ENCODE measurements at places on chromosomes 4 and X. TPM values are rescaled to one million over a fixed set of nuclear protein-coding genes. Genes with fewer than 3 reads are reported as not detected.

DNA sequence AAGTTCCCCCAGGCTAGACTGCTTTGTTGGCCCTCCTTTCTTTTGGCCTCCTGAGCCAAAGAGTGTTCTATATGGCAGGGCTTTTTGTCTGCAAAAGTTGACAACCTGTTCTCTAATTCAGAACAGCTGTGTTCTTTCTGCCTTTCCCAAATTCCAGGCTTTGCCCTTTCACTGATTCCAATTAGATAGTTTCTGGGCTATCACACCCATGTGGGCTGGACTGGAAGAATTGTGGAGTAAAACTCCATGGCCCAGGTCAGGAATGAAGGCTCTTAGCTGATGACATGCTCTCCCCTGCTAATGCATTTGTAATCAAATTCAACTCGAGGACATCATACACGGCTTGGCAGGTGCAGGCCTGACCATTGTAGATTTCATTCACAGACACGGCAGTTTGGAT, 19.4 kb downstream of the BMP3 start:
- no peaks in the 10 kb centered on the region for H3K36me3 ChIP-seq
- H3K27me3 ChIP-seq = peaks cover 2% of the 10 kb centered on the region
- H3K4me3 ChIP-seq = no peak overlapping the region
- H3K27ac ChIP-seq = no peak overlapping the region

GRCh38 chrX:143648705-143649104, 12.8 kb upstream of the SLITRK4 start:
- no peaks in the 10 kb centered on the region for H3K36me3 ChIP-seq
- no peaks in the 10 kb centered on the region for H3K4me1 ChIP-seq
- no peak for DNase-seq

DNA sequence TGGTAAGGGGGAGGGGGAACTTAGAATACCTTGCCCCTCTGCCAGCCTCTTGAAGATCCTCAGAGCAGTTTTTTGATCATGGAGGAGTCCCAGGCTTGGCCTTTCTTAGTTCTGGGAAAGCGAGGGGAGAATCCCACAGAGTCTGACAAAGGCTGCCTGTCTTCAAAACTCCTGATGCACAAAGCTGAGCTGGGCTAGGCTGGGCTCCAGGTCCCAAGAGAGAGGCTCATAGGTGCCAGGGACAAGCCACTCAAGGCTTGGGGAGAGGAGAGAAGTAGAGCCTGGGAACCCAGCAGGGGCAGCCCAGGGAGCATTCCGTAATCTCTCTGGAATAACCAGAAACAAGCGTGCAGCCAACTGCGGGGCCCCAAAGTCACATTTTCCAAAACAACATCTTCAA, 37.0 kb upstream of the MTM1 start:
- no peaks in the 10 kb centered on the region for H3K4me1 ChIP-seq
- H3K4me3 ChIP-seq = no peak overlapping the region
- no peaks in the 10 kb centered on the region for H3K36me3 ChIP-seq
- no peaks in the 10 kb centered on the region for H3K27me3 ChIP-seq
- no peak for DNase-seq
- H3K27ac ChIP-seq = no peak overlapping the region

The PDE6B gene
- 15.0 TPM for total RNA-seq

- no peaks in the 10 kb centered on the region for H3K27me3 ChIP-seq
- no peaks in the 10 kb centered on the region for H3K36me3 ChIP-seq
- no peak for DNase-seq
These were observed 140.3 kb upstream of the PGRMC2 start for GRCh38 chr4:128427832-128428366.

The SCRG1 gene
- total RNA-seq = not detected

DNA sequence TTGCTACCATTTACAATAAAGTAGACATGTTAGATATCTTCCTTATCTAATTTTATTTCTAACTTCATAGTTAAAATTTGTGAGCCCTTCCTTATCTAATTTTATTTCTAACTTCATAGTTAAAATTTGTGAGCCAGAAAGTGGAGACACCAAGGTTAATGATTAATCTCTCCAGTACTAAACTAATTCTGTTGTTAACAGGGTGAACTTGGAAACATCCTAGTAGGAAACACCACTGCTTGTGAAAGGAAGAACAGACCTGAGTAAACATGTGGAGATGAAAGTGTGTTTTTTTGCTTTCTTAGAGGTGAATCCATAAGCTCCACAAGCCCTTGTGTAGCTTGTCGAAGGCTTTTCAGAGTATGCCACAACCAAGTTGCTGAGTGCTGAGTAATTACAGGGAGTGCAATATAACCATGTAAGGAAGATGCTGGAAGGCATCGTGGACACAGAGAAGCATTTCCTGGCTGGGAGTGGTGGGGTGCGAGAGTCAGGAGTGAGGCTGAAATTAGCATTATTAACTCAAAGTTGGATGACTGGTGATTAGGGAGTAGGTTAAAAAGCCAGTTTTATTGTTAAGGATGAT, 118.6 kb upstream of the NEIL3 start:
- no peak overlapping the region for H3K4me3 ChIP-seq
- H3K27me3 ChIP-seq = no peaks in the 10 kb centered on the region
- DNase-seq = no peak
- no peaks in the 10 kb centered on the region for H3K36me3 ChIP-seq
- no peak overlapping the region for H3K27ac ChIP-seq

The GPRASP3 gene
- 1.3 TPM for total RNA-seq

DNA sequence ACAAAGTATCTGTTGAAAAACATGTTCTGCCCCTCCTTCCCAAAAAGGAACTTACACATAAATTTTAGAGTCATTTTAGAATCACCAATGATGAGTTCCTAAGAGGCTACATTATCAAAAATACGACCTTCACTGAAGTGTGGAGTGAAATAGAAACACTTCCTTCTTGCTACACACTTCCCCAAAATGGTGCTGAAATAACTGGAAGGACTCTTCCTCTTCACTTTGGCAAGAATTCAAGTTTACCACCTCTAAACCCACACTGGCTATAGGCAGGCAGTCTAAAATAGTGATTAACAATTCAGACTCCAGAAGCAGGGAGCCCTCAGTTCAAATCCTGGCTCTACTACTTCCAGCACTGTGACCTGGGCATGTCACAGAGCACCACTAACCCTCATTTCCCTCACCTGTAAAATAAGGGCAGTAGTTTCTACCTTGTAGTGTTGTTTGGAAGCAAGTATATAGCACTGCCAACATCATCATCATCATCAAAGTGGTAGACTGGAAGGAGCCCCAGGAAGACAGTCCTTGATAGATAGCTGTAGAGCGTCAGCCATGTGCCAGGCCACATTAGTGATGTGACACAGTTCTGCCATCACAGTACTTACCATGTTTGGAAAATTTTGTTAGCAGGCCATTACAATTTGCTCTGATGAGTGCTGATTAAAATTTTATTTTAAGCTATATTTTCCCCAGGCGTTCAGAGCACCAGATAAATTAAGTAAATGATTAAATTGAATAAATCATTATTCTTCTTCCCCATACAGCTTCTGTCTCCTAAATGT, 103.3 kb downstream of the PARM1 start:
- peaks cover 16% of the 10 kb centered on the region for H3K36me3 ChIP-seq
- DNase-seq = no peak
- H3K27me3 ChIP-seq = no peaks in the 10 kb centered on the region
- H3K4me3 ChIP-seq = no peak overlapping the region
- peaks cover 41% of the 10 kb centered on the region for H3K4me1 ChIP-seq
- H3K27ac ChIP-seq = peak overlapping the region; percentile 55

GRCh38 chrX:6029014-6029413, 199.7 kb downstream of the NLGN4X start:
- no peaks in the 10 kb centered on the region for H3K27me3 ChIP-seq
- no peaks in the 10 kb centered on the region for H3K36me3 ChIP-seq
- H3K4me1 ChIP-seq = no peaks in the 10 kb centered on the region
- no peak overlapping the region for H3K4me3 ChIP-seq

The CCNA2 gene
- 2.0 TPM for total RNA-seq

The CYTL1 gene
- total RNA-seq = not detected

DNA sequence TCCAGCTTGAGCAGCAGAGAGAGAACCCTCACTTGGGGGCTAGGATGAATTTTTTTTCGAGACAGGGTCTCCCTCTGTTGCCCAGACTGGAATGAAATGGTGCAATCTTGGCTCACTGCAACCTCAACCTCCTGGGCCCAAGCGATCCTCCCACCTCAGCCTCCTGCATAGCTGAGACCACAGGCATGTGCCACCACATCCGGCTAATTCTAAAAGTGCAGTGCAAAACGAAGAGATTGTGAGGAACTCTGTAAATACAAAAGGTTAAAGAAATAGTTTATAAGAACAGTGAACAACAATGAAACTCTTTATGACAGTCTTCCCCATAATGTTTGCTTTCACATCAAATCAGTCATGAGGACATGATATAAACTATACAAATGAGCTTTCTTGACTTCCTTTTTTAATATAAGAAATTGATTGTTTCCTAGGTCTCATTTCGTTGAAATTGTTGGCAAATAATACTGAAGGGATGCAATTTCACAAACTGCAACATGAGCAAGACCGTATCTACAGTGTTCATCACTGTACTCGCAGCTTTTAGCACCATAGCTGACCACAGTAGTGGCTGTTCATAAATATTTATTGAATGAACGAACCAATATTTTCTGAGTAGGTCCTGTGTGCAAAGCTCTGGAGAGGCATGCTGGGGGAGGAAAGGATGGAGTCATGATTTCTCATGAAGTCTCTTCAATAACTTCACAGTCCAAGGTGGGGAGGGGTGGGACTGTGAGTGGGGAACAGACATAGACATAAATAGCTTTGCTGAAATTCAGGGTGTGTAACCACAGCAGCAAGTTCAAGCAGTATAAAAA, 116.1 kb downstream of the SHROOM3 start:
- H3K36me3 ChIP-seq = no peaks in the 10 kb centered on the region
- H3K27me3 ChIP-seq = peaks cover under 1% of the 10 kb centered on the region
- no peak overlapping the region for H3K4me3 ChIP-seq
- DNase-seq = no peak
- no peaks in the 10 kb centered on the region for H3K4me1 ChIP-seq

DNA sequence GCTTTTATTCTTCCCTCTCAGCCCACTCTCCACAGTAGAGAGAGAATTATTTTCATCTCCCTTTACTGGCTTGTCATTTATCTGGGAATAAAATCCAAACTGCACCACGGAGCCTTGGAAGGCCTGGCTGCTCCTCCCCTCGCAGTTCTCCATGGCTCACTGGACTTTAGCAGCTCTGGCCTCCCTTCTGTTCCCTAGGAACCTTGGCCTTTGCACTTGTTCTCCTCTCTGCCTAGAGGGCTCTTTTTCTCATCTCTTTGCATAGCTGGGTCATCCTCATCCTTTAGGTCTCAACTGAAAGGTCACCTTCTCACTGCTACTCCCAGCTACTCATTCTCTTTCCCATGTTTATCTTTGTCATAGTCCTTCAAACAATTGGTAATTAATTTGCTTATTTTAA, 31.3 kb upstream of the TAPT1 start:
- H3K4me3 ChIP-seq = no peak overlapping the region
- H3K36me3 ChIP-seq = peaks cover 37% of the 10 kb centered on the region
- no peak overlapping the region for H3K27ac ChIP-seq
- no peaks in the 10 kb centered on the region for H3K27me3 ChIP-seq
- peaks cover 26% of the 10 kb centered on the region for H3K4me1 ChIP-seq
- DNase-seq = no peak

DNA sequence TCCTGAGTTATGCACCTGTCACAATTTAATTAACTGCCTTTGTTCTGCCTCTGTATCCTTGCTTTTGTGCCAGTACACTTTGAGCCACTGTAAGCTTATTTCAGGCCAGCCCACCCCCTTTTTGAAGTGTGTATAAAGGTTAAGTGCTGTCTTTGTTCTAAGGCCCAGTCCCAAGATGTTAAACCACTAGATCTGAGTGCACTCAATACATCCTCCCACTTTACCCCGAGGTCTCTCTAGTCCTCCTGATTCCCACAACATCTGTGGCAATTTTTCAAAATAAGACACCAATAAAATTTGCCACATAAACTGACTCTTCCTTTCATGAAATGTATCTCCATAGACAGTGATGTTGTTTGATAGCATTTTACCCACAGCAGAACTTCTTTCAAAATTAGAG, 124.1 kb upstream of the SPIN4 start:
- no peaks in the 10 kb centered on the region for H3K4me1 ChIP-seq
- H3K27ac ChIP-seq = no peak overlapping the region
- no peak for DNase-seq

- H3K4me1 ChIP-seq = no peaks in the 10 kb centered on the region
- no peak overlapping the region for H3K27ac ChIP-seq
- H3K4me3 ChIP-seq = no peak overlapping the region
- H3K27me3 ChIP-seq = no peaks in the 10 kb centered on the region
These were observed 70.0 kb upstream of the TLL1 start for GRCh38 chr4:165803005-165803404.

DNA sequence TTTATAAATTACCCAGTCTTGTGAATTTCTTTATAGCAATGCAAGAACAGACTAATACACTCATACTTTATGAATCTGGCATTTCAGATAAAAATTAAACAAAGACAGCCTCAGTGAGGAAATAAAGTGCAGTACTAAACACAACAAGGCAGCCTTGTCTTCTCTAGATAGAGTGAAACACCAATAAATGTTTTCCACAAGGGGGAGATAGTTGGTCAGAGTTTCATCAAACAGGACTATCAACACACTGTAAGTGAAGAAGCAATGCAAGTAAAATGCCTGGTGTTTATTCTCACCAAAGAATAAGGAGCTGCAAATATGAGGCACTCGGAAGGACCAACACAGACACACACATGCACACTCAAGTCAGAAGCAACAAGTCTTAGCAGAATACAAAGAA, 62.8 kb downstream of the FAM9B start:
- H3K36me3 ChIP-seq = no peaks in the 10 kb centered on the region

GRCh38 chrX:105191878-105192277, 28.6 kb downstream of the TEX13A start:
- no peaks in the 10 kb centered on the region for H3K4me1 ChIP-seq
- H3K27ac ChIP-seq = no peak overlapping the region
- no peaks in the 10 kb centered on the region for H3K27me3 ChIP-seq
- H3K4me3 ChIP-seq = no peak overlapping the region
- H3K36me3 ChIP-seq = no peaks in the 10 kb centered on the region

The HTT gene
- total RNA-seq = 239 TPM

- H3K4me3 ChIP-seq = no peak overlapping the region
- H3K27ac ChIP-seq = no peak overlapping the region
- H3K36me3 ChIP-seq = no peaks in the 10 kb centered on the region
- no peaks in the 10 kb centered on the region for H3K27me3 ChIP-seq
These were observed 62.2 kb upstream of the TNIP3 start for GRCh38 chr4:121226362-121226761.

- no peaks in the 10 kb centered on the region for H3K36me3 ChIP-seq
- H3K27ac ChIP-seq = no peak overlapping the region
- H3K4me1 ChIP-seq = no peaks in the 10 kb centered on the region
- H3K27me3 ChIP-seq = no peaks in the 10 kb centered on the region
- DNase-seq = no peak
These were observed 97.3 kb downstream of the NKX6-1 start for GRCh38 chr4:84401701-84402306.

All from activated B cell treated with CpG ODN at 0.5 μM for 24 hours (primary cell).